ENCODE measurements at places on chromosomes 13 and 19.

DNA sequence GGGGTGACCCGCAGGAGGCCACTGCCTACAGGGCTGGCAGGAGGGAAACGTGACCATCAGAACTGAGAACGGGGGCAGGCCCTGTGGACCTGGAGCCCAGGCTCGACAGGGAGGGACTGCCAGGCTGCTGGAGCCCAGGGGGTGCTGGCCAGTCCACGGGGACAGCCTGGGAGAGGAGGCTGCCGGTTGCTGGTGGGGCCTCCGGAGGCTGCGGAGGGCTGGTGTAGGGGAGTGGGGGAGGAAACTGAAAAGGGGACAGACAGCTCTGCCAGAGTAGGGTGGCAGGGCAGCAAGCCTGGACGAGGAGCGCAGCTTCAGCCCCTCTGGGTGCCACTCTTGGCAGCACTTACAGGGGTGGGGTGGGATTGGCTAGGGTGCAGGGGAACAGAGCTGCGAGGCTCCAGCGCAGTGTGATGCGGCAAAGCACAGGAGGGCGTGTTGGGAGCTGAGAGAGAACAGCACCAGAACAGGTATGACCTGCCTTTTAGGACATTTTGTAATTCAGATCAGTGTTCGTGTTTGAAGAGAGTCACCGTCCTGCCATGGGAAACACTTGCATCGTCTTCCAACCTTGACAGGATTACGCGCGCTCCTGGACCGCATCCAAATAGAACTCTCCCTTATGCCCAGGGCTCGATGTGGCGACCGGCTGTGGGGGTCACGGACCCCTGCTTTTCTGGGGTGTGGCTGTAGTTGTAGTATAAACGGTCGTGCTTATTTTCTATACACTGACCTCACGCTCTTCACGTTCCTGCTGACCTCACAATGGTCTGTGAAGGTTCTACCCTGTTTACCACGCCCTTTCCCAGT is 19.9 kb upstream of the ARHGEF7 start:
- DNase-seq: no peak

DNA sequence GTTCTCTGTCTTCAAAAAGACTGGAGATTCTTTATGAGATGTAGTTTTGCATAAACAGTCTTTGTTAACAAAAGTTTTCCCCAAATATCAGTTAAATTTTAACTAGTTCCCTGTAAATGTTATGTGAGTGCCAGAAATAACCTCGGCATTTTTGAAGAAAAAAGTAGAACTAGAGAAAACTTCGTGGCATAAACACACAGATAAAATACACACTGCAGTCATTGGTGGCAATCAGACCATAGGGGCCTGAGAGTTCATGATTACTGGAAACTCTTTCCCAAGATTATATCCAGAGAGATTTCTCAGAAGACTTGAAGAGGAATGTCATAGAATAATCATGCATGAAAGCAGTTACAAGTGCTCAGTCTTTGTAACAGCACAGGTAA is 190.0 kb downstream of the MZT1 start:
- no peak for DNase-seq

GRCh38 chr19:49398001-49398615 is 10.1 kb downstream of the KASH5 start:
- no peak for DNase-seq

DNA sequence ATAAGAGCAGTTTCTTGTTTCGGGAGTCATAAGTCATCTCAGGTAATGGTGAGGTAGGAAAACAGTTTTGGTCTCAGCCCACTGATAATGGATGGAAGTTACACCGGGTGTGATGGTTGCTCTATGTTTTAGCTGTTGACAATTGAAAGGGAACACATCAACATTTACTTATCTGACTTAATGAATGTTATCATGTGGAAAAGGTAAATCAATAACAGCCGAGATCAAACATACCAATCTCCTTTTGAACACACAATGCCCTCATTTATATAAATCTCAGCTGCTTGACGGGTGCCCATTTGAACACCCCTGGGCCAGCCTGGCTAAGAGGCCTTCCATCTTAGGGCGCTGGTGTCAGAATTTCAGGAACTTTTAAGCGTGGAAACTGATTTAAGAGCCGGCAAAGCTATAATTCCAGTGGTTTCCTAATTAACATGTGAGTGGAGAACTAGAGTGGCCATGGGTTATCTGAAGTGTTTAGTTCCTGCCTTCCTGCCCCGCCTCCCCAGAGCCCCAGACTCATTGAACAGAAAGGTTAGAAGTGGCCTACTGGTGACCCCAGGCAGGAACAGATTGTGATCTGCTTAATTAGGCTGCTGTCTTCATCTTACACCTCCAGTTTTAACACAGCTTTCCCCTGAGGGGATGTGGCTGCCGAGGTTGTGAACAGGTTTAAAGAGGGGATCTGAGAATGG is 572.7 kb downstream of the FGF9 start:
- no peak for DNase-seq

GRCh38 chr19:16548956-16549355 is 6.7 kb upstream of the CHERP start:
- DNase-seq: no peak

GRCh38 chr13:61935710-61936109 is 520.1 kb upstream of the PCDH20 start:
- DNase-seq: no peak

DNA sequence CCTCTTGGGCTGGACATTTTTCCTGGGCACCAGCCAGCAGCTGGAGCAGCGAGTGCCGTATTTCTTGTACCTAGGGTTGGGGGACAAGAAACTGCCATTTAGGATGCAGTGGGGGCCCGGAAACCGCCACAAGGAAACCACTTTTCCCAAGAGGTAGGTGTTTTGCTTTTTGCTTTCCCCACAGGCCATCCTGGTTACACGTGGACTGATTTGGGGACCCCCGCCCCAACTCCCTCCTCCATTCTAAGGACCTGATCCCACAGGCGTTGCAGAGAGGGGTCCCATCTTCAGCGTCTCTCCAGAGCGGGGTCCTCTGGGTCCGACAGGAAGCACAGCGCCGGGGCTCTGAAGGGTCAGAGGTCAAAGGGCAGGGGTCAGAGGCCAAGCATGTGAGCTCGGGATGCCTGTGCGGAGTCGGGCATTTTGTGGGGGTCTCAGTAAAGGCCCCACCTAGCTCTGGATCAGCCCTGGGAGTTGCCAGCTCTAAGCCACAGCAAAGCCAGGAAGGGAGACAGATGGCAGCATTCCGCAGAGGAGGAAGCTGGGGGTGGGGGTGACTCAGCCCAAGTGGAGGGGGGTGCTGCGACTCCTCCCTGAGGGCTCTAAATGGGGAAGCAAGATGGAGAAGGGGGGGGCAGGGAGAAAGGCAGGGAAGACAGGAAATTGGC is 4.3 kb downstream of the ZGLP1 start:
- no peak for DNase-seq

DNA sequence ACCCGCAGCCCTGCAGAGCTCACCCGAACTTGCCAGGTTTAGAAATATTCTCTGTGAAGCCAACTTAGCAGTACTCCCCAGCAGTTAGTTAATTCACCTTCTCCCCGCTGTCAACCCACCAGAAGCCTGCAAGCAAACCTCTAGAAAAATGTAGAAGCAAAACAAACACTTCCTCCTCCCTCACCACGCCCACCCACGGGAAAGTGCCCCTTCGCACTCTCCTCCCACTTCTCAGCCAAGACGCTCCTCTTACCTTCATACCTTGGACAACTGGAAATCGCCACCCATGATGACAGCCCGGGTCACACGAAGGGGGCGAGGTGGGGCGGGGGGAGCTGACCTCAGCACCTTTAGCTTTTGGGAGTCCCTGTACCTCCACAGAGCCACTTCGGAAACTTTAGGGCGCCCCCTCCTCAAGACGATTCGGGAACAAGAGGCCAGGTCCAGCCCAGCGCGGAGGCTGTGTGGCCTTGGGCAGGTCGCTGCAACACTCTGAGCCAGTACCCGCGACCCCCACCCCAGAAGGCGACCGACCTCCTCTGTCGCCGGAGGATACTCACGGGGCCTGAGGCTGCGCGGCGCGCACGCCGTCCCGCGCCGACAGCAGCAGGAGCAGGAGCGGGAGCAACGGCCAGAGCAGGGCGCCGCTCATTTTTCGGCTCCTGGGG is 485 bp downstream of the CPAMD8 start:
- DNase-seq: no peak

- no peak for DNase-seq
Observed at GRCh38 chr19:55156202-55157063, 1.1 kb downstream of the TNNI3 start.
